ENCODE measurements at places on chromosomes 4 and X.

DNA sequence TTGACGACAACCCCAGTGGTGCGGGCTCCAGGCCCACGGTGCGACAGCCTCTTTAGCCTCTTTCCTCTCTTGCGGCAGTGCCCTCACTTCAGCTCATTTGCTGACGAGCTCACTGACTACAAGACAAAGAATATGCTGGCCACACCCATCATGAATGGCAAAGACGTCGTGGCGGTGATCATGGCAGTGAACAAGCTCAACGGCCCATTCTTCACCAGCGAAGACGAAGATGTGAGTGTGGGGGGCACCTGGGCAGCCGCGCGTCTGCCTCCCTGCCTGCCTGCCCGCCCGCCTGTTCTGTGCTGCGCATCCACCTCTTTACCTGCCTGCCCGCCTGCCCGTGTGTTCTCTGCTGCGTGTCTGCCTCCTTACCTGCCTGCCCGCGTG is 9.2 kb downstream of the PDE6B start:
- DNase-seq = no peak

GRCh38 chrX:44104699-44105098 is 131.5 kb upstream of the NDP start:
- DNase-seq = no peak

DNA sequence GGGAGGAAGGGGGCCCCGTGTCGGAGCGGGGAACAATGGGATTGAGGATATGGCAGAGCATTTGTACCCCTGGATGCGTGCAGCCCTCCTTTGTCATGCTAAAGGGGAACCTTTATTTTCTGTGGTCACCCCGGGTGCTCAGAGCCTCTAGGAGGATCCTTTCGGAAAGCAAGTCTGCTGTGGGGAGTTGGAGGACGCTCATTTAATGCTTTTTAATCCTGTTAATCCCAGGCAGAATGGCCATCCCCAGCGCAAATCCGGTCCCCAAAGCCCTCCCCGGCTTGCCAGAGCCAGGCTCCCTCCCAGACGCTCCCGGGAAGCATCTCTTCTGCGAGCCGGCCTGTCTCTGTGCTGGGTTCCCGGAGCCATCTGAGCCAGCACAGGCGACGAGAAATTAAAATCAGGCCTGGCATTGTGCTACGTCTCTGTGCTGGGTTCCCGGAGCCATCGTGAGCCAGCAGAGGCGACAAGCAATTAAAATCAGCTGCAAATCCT is 113.2 kb upstream of the PPP2R3B start:
- peak; percentile 83 for DNase-seq

DNA sequence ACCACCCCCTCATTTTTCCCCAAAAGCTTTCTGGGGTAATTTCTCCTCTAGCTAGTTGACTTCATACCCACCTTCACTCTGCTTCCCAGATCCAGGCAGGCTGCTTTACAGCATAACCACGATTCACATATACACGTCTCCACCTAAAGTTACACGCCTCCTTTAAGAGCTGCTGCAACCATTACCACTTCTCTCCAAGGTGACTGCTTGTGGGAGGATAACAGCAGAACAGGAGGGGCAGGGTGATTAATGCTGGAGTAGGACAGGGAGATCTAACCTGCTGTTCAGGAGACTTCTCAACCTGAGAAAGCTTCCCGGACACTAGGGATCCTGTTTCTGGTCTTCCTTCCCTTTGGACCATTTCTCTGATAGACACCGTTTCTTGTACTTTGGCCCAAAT is 77.4 kb downstream of the MGST2 start:
- DNase-seq = no peak

- DNase-seq = no peak
Measured at GRCh38 chr4:89868276-89868675, 26.4 kb upstream of the MMRN1 start.

- DNase-seq = no peak
Measured at GRCh38 chr4:1234309-1234695, 14.6 kb downstream of the CTBP1 start.

- DNase-seq = no peak
Measured at GRCh38 chrX:129714581-129714980, 24.2 kb upstream of the XPNPEP2 start.

GRCh38 chrX:135477576-135477975 is 42.9 kb upstream of the INTS6L start:
- DNase-seq = peak; percentile 54
